Activated CD8-positive, alpha-beta memory T cell treated with anti-CD3 and anti-CD28 coated beads, Interleukin-2, amount 10 ng/mL, durations not matched to agents 7 days and 5 days (primary cell): ENCODE measurements at places on chromosomes 2 and 18. TPM values are rescaled to one million over a fixed set of nuclear protein-coding genes. Genes with fewer than 3 reads are reported as not detected.

Gene CREB1
- total RNA-seq, result 101 TPM

DNA sequence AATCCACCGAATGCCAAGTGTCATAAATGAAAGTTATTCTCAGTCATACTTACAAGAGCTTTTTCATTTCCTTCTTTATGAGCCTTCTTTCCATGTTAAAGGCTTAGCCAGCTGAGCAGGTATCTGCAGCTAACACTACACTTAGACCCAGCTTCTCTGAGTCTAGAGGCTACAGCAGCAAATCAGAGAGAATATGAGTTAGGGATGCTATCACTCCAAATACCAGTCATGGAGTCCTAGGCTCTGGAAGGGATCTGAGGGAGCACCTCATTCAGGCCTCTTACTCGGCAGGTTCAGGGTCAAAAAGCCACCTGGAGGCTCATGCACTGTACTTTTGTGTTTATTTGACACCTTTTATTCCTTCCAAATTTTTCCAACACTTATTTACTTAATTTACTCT is 2.9 kb downstream of the C2orf80 start:
- no peak for DNase-seq
- H3K27ac ChIP-seq, result no peak overlapping the region
- H3K4me3 ChIP-seq, result no peak overlapping the region
- no peaks in the 10 kb centered on the region for H3K36me3 ChIP-seq
- H3K27me3 ChIP-seq, result peaks cover 33% of the 10 kb centered on the region

GRCh38 chr18:13676471-13676870 is 49.9 kb downstream of the FAM210A start:
- H3K27ac ChIP-seq, result no peak overlapping the region
- H3K36me3 ChIP-seq, result peaks cover 6% of the 10 kb centered on the region
- no peak overlapping the region for H3K4me3 ChIP-seq
- no peaks in the 10 kb centered on the region for H3K27me3 ChIP-seq
- H3K4me1 ChIP-seq, result peaks cover 9% of the 10 kb centered on the region

GRCh38 chr2:6975988-6976387 is 58.8 kb downstream of the RNF144A start:
- H3K27me3 ChIP-seq, result no peaks in the 10 kb centered on the region
- H3K36me3 ChIP-seq, result peaks cover 33% of the 10 kb centered on the region
- no peak overlapping the region for H3K27ac ChIP-seq
- no peak overlapping the region for H3K4me3 ChIP-seq
- DNase-seq, result no peak
